CD4-positive, alpha-beta T cell treated with Interleukin-17A for 1 hour (primary cell): ENCODE measurements at places on chromosomes 2 and 18.

GRCh38 chr2:28155627-28156026 lies 237.0 kb upstream of the FOSL2 start:
- no peak for DNase-seq

- no peak for DNase-seq
Measured at GRCh38 chr2:31430439-31431165, 16.1 kb upstream of the XDH start.

GRCh38 chr2:186042207-186043028 lies 303.8 kb downstream of the FSIP2 start:
- no peak for DNase-seq

DNA sequence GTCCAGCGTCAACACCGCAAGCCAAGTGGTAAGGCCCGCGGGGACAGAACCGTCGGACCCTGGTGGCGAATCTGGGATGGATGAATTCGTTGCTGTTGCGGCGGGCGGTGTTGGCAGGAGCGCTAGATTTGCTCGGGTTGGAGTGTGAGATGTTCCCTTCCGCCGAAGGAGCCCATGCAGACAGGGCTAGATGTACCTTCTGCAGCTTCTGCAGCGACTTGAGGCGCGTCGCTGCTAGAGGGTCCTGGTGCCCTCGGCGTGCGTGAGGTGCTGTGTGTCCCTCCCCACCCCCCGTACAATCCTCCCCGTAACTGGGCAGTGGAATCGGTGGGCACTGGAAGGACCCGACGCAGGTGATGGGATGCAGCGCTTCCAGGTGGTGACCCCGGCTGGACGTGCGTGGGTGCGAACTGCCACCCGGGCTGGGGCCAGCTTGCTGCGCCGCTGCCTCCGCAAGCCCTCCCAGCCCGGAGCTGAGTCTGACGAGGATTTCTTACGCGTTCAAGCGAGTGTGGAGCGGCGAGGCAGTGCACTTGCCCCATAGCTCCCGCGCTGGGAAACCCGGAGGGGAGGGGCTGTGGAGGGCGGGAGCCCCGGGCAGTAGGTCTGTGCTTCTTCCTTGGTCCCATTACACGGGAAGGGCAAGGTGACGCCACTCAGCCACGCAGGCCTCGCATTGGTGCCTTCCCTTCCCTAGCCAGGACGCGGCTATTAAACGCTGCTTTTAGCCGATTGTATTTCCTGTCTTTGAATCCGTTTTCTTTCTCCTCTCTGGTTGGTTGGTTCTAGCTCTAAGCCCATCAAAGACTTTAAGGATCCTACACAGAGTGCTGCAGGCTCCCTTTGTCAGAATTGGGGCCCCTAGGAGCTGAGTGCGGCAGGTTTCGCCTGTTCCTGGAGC lies 34.2 kb downstream of the CHRNA1 start:
- peak; percentile 44 for DNase-seq
